ENCODE measurements at places on chromosomes 16 and 17.

- DNase-seq: no peak
Observed at GRCh38 chr16:55000595-55000994, 69.9 kb downstream of the IRX5 start.

GRCh38 chr17:34265711-34266110 is 4.3 kb upstream of the CCL7 start:
- no peak for DNase-seq

DNA sequence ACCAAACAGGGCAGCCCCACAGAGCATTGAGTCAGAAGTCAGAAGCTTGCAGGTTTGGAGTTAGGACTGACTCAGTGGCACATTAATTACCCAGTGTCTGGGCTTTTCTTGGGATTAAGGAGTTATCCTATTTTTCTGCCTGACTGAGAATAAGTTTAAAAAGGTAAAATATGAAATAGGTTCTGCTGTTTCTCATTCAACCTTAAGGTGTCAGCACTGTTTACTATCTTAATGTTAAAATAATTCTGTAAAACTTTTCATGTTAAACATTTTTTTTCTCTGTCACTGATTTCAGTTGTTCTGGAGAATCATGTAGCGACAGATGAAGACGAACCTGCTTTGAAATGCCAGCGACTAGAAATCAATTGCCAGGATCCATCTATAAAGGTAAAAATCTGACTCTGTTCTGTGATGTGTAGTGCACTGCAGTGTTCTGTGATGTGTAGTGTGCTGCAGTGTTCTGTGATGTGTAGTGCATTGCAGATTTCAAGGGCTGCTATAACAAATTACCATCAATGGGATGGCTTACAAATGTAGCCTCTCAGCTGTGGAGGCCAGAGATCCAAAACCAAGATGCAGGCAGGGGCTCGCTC is 128.0 kb downstream of the LAT start:
- no peak for DNase-seq

- peak; percentile 85 for DNase-seq
Observed at GRCh38 chr17:28133562-28133970, 91.1 kb downstream of the NLK start.

DNA sequence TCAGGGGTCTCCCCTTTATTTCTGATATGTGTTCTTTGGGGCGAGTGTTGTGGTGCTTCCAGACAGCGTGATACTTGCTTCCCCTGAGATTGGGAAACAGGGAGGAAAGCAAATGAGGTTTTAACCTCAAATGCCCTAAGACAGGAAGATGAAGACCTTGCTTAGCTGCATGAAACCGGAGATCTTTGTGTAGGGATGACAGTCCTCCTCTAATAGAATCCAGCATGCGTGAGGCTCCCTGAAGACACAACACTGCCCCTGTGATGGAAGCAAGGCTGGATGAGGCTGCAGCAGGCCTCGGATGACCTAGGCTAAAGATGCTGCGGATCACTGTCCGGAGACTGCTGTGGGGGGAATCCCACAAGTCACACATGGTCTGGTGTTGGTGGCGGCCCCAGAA is 491.0 kb downstream of the CDH13 start:
- no peak for DNase-seq

DNA sequence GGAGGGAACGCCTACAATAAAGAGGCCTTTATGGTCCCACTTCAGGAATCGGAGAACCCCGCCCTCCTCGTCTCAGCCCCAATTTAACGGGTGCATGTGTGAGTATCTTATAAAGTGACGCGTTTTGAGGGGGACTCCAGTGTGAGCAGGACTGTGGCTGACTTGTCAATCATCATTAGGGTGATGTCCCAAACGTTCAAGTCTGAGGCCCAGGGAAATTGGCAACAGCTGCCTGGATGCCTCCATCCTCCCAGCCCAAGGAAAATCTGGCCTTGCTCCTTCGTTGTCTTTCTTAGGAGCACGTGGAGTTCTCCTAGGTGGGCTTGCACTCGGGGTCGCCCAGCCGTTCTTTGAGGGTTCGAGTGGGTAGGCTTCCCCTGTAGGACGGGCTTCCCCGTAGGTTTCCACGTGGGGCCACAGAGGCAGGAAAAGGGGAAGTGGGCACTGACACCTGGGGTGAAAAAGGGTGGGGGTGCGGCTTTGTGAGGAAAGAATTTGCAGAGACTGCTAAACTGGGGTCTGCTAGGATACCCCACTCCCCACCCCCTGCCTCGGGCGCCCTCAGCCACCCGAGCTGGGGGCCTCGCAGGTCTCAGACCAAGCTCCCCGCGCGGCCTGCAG is 561 bp upstream of the HERPUD1 start:
- DNase-seq: no peak

DNA sequence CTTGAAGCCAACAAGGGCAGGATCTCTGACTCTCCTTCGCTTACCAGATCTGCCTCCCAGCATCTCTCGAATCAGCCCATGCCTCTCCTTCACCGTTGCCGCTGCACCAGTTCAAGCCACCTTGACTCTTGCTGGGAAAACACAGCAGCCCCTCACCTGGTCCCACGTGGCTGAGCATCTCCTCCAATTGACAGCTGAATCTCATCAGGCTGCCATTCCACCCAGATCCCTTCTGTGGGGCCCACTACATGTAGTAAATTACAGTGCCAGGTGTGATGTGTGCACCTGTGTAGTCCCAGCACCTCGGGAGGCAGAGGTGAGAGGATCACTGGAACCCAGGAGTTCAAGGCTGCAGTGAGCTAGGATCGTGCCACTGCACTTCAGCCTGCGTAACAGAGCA is 37.8 kb upstream of the C16orf78 start:
- no peak for DNase-seq

DNA sequence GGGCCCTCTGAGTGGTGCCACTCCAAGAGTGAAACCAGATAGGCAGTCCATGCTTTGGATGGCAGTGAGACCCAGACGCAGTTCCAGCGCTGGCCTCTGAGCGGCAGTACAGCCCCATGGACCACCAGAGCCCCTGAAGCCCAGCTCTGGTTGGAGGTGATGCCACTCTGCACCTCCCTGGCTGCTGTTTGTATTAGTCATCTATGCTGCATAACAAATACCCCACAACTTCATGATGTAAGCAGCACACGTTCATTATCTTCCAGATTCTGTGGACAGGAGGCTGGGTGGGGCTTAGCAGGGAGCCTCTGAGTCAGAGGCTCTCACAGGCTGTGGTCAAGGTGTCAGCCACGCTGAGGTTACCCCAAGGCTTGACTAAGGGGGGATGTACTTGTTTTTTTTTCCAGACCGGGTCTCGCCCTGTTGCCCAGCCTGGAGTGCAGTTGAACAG is 5.1 kb upstream of the NME4 start:
- DNase-seq: peak; percentile 76

GRCh38 chr17:78125138-78125913 is 3.2 kb downstream of the TMC6 start:
- DNase-seq: no peak

Measured in dermis microvascular lymphatic vessel endothelial cell (primary cell).